ENCODE measurements at places on chromosomes 6 and 20. TPM values are rescaled to one million over a fixed set of nuclear protein-coding genes. Genes with fewer than 3 reads are reported as not detected.

Gene ZHX3
- 4.2 TPM for total RNA-seq

Gene MTCH1
- total RNA-seq: 122 TPM

Gene UBD
- total RNA-seq: 0.53 TPM

Gene TCP11
- total RNA-seq: not detected

All from A549 treated with dexamethasone at 1 μM for 4 hours (cell line).